Nucleus accumbens (tissue), 56 donors: ENCODE measurements at places on chromosomes 5 and 9.

DNA sequence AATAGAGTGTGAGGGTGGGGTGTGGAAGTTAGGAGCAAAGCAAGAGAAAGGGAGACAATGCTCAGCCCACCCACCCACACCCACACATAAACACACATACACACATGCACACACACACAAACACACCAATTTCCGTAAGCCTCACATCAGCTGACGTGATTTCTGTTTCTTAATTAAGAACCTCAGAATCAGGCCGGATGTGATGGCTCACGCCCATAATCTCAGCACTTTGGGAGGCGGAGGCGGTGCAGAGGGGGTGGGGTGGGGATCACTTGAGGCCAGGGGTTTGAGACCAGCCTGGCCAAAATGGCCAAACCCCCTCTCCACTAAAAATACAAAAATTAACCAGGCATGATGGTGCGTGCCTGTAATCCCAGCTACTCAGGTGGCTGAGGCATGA is 26.4 kb upstream of the PIK3R1 start:
- peak; percentile 18 for DNase-seq

- no peak for DNase-seq
These were observed 108.5 kb downstream of the C9orf152 start for GRCh38 chr9:110099236-110100095.

GRCh38 chr5:126648471-126648870 is 47.7 kb downstream of the PHAX start:
- no peak for DNase-seq

GRCh38 chr9:109498195-109499092 is at the start of gene PTPN3:
Gene PTPN3, minus strand, starts transcription at chr9:109498307. Its CDS starts 34,873 bp downstream, at chr9:109463434.
- DNase-seq = no peak

DNA sequence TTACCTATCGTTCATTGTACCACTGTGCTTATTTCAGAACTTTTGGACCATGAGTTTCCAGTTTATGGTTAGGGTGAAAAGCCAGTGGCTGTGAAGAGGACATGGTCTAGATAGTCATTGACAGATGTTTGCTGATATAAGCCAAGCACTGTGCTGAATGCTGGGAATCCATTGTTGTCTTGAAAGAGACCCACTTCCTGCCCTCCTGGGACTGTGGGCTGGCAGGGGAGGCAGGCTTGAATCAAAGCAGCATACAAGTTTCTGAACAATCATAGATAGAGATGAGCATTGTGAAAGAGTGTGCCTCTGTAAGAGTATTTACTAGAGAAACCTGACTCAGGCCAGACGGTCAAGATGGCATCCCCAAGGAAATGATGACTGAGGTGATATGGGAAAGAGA is 73.4 kb downstream of the NMUR2 start:
- no peak for DNase-seq

GRCh38 chr9:121824651-121825030 is 173.2 kb downstream of the DAB2IP start:
- DNase-seq = no peak

GRCh38 chr9:88537761-88538091 is 2.7 kb downstream of the NXNL2 start:
- DNase-seq = peak; percentile 82

DNA sequence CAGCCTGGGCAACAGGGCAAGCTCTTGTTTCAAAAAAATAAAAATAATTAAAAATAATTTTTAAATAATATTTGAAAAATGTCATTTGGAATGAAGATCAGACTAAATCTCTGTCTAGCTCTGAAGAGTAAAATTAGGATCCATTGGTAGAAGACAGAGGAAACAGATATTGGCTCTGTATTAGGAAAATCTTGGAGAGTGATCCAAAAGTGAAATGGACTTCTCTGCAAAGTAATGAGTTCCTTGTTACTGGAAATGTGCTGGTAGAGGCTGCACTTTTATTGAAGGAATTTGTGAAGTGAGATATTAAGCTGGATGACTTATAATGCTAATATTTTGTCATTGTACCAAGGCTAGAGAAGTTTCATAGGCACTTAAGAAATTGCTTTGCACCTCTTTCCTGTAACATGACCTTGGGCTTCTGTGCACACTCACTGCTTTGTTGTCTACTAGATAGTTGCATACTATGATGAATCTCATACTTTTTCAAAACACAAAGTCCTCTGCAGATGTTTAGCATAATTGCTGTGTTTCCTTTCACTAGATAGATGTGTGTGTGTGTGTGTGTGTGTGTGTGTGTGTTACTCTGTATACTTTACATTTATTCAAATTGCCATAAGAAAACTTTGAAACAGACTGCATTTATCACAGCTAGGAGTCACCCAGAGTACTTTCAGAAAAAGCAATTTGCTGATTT is 13.1 kb downstream of the THBS4 start:
- no peak for DNase-seq

- DNase-seq = peak; percentile 39
These were observed 91.8 kb upstream of the TBCA start for GRCh38 chr5:77867914-77868313.

- no peak for DNase-seq
These were observed 100.7 kb downstream of the CDC42SE2 start for GRCh38 chr5:131364507-131365050.

DNA sequence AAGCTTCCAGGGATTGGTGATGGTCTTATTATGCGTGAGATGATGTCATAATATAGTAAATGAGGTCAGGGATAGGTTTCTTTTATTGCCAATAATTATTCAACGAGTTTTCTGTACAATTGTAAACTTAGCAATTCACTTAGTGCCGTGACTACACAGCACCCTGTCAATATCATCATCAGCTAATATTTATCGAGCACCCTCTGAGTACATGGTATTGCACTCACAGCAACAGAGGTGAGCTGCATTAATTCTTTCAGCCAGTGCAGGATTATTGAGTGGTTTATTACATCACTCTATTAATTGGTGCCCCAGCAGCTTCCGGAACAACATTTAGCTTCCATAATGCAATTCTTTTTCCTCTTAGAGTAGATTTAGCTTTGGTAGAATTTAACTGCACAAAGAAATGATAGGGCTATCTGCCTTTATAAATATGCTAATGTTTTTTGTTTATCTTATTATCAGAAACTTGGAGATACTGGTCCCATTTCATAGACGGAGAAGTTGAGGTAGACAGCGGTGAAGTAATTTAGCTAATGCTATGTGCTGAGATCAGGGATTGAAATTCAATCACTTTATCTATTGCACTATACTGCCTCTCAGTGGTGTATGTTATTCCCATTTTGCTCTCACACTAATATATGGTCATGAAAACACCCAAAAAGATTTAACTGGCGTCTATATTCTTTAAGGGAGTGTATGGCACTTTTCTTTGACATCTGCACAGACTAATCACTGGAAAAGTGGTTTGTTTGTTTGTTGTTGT is 726.1 kb upstream of the WWC1 start:
- no peak for DNase-seq

DNA sequence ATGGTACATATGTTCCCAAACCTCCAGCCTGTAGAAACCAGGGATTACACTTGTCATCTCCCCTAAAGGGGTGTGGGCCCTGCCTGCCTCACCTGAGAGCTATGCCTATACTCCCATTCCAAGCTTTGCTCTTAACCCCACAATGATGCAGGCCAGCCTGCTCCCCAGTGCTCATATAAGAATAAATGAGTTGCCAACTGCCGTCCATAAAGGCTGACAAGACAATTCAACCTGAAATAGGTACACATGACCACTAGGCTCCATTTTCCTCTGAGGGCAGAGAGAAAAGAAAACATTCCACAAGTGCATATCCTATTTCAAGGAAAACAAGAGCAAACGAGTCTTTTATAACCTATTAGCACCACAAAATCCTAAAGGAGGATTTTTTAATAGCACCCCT is 28.4 kb downstream of the SKP1 start:
- no peak for DNase-seq

DNA sequence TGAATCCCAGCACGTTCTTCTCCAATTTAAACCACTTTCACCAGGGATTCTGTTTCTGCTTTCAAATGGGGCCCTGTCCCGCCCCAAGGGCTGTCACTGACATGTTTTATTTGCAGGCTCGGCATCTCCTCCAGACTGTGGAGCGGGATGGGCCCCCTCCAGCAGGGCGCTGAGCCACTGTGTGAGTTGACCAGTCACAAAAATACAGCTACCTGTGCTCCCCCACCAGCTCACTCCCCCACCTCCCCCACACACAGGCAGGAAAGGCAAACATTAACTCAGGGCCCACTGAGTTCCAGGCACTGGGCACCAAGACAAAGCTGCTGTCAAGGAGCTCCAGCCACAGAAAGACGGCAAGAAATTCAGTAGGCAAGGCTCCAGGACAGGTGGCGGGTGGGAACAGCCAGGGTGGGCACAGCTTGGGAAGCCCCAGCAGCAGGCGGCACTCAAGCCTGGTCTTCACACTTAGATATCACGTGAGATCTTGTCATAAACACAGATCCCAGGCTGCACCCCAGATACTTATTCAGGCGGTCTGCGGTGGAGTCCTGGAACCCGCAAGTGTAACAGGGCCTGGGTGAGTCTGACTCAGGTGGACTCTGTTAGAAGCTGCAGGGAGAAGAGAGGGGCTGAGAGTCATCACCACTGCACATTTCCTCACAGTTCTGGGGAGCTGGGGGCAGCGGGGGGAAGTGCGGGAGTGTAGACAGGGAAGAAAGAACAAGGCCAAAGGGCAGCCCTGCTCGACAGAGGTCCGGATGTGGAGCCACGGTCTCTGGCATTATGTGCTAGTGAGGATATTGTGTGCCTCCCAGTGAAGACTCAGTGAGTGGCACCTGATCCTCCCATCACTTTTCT is 44.7 kb downstream of the OR2V1 start:
- no peak for DNase-seq

DNA sequence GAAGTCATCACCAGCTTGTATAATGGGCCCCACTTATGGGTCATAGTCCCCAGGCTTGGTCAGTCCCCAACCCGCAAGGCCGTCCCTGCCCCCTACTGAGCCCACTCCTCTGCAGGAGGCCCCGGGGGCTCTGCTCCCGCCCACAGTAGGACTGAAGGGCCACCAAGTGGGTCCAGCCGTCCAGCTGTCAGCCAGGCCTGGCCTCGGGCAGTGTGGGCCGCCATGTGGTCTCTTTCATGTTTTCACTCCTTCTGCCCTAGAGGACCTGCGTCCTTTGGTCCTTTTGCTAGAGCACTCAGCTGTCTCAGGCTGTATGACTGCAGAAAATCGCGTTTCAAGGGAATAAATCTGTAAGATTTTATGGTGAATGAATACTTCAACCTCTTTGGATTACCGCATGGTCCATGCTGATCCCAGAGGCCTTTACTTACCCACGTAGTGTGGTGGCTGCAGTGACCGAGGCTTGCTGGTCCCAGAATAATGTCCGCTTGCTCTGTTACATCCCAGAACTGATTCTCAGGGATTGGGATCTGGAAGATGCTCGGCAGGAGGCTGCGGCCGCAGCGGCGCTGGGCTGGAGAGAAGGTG is 105.7 kb upstream of the FAM120A start:
- no peak for DNase-seq

- DNase-seq = no peak
These were observed 1.7 kb upstream of the LTC4S start for GRCh38 chr5:179791881-179792611.
